ENCODE measurements at places on chromosomes 16 and 17.

DNA sequence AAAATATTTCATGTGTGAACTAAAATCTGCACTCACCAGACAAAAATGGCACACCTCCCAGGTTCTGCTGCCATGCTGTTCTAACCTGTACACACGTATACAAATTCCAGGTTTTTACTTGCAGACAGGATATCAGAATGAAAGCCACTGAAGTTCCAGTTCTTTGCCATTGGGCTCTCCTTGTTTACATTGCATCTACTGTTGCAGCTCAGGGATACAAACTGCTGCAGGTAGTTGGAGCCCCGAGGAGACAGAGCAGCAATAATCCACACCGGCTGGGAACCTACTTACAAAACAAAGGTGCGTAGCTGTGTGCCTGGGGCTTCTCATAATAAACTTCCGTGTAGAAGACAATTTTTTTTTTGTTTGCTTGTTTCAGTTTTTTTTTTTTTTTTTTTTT lies 59.6 kb downstream of the HAPSTR1 start:
- no peak for DNase-seq

DNA sequence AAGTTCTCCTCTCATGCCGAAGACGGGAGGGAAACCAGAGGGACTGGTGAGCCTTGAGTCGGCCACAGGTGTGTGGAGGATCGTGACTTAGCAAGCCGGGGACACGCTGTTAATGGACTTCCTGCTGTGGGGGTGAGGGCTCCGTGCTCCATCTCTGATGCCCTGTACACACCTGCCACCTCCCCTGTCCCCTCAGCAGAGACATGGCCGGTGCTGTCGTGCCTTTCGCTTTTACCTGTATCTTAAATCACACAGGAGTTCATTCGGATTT lies 75.9 kb upstream of the ZNF750 start:
- no peak for DNase-seq

- no peak for DNase-seq
These were observed 32.1 kb upstream of the SBK1 start for GRCh38 chr16:28260193-28260592.

DNA sequence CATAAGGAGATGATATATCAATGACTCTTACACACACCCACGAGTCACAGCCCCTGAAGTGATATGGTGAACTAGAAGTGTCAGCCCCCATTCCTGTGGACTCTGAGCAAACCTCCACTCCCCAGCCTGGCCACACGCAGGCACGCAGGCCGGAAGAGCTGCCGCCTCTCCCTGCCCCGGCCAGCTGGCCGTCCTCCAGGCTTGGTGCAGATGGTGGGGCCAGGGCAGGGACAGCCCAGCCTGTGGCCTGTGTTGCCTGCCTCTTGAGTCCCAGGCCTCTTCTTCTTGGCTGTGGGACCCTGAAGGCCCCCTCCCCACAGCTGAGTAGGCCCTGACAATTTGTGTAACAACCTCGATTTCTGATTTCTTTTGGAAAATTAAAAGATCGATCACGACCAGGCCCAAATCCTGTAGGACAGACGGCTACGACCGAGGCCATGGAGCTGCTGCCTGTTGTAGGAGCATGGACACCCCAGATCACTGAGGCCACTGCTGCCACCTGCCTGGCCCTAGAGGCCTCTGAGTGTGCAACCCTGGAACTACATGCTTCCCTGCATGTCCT lies 10.0 kb upstream of the MPRIP start:
- DNase-seq = no peak

- no peak for DNase-seq
These were observed 186.3 kb upstream of the XYLT1 start for GRCh38 chr16:17657045-17657444.

DNA sequence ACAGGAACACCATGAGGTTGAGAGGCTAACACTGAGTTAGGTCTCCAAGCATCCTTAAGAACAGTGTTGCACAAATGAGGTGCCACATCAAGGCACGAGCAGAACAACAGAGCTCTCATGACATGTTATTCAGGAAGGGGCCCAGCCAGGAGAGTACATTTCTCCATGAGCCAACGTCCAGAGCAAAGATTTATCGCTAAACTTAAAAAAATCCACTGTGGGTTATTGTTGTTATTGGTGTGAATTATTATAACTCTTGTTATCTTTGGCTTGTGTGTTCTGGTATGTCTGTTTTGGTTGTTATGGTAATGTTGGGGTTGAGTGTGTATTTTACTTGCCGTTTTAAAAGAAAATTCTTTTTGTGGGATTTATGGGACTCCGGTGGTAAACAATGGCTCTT lies 68.9 kb upstream of the MSI2 start:
- no peak for DNase-seq

DNA sequence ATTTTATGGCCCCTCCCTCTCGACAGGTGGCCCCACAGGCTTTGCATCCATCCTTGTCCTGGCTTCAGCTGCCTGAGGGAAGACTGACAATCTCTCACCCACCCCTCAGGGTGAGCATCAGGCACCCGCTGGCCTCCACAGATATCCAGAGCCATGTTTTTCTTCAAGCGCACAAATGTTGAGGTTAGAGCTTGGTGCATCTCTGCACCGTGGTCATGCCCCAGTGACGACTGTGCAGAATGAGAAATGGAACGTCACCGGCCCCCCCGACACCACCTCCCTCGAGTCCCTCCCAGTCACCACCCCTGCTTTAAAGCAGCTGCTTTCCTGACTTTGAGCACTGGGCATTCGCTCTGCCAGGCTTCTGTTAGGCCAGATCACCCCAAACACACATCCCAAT lies 19.8 kb upstream of the TIMP2 start:
- DNase-seq = no peak

DNA sequence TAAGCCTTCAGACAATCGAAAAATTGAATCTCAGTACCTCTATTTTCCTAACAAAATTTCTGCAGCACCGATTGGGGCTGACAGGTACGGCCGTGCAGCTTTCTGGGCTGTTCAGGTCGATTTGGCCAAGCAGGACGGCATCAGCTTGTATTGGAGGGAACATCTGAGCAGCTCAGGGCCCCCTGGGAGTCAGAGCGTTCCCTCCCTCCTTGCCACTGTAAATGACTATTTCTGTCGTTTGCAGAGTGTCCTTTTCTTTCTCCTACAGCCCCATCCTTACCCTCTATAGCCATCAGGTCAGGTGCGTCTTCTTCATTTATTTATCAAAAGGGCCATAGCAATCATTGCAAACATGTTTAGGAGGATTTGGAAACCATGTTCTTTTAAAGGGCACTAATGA lies 731.1 kb downstream of the WWOX start:
- DNase-seq = no peak

DNA sequence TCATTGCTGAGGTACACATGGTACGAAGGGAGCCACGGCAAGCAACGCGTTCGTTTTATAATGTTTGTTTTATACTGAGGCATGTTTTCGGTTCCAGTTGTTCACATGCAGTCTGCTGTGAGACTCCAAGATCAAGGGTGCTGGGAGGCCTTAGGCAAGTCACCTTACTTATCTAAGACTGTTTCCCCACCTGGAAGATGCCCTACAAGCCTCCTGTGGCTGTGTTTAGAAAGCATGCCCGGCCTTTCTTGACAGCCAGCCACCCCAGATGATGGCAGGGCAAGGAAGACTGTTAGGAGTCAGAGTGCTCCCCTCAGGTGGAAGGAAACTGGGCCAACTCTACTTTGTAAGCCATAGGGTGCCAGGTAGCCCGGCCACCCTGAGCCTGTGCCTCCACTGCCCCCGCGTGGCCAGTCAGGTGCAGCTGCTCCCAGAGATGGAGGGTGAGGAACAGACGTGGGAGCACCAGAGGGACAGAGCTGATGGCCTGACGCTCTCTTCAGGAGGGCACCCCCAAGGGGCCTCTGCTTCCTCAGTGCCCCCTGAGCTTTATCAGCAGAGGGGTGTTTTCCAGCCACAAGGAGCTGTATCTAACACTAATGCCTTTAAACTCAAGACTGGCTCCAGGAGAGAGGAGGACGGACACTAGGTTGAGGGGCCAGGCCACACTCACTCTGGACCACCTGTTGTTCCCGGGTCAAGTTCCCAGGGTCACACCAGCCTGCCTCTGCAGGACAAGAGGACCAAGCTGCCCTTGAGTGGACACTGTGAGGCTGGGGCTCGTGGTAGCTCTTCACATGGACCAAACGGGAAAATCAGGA lies 5.4 kb downstream of the NAT9 start:
- peak; percentile 81 for DNase-seq

DNA sequence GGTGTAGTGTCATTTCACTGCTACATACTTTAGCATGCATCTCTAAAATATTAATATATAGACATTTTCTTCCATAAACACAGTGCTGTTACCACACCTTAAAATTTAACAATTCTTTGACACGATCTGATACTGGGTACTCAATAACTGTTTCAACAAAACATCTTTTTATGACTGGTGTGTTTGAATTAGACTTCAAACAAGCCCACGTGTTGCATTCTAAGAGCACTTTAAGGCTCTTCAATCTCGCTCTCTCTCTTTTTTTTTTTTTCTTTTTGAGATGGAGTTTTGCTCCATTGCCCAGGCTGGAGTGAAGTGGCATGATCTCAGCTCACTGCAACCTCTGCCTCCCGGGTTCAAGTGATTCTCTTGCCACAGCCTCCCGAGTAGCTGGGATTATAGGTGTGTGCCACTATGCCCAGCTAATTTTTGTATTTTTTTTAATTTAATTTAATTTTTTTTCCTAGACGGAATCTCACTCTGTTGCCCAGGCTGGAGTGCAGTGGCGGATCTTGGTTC lies 15.8 kb upstream of the SLC46A1 start:
- no peak for DNase-seq

DNA sequence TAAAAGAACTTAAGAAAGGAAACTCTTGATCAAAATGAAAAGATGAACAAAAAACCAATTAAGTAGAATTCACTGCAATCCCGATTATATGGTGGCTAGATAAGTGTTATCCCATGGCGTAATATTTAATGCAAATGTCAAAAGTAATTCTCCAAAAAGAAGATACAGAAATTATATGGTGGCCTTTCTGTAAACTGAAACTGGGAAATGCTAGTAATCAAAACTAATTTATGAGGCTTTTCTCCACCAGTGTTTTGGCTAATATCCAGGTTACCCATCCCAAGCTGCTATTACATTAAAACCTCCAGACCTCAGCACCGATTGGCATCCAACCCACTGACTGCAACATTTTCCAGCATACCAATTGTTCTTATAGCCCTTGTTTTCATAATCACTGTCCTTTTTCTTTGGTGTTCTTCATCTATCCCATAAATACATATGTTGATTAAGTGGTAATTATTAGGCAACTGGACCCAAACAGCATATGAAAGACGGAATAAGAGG lies 77.2 kb upstream of the TNRC6A start:
- DNase-seq = no peak

GRCh38 chr17:16973760-16974540 lies 2.0 kb upstream of the TNFRSF13B start:
- DNase-seq = no peak

- peak; percentile 14 for DNase-seq
These were observed 32.6 kb downstream of the PMP22 start for GRCh38 chr17:15232517-15232915.

DNA sequence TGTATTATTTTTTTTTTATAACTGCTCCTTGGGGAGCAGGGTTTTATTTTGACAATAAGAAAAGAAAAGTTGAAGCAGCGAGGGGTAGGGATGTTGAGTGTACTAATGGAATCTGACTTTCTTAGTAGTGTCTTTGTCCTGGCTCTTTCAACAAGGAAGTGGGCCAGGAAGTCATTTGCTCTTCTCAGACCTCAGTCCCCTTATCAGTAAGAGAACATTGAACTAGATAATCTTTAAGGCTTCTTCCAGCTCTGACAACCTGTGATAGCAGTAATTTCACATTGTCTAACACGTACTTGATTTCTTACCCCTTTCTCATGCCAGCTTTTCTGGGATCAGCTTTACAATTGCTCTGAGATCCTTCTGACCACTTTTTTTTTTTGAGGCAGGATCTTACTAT lies 8.3 kb downstream of the LIG3 start:
- no peak for DNase-seq

GRCh38 chr16:31708348-31708747 lies 165.3 kb upstream of the ZNF267 start:
- no peak for DNase-seq

GRCh38 chr16:54892981-54893380 lies 37.7 kb upstream of the IRX5 start:
- DNase-seq = no peak

- DNase-seq = no peak
These were observed 388.5 kb downstream of the SEC14L1 start for GRCh38 chr17:77529328-77529650.

- no peak for DNase-seq
These were observed 287.9 kb downstream of the FTO start for GRCh38 chr16:53991754-53992378.

GRCh38 chr16:29901607-29901945 lies 1.3 kb downstream of the ASPHD1 start:
- no peak for DNase-seq

DNA sequence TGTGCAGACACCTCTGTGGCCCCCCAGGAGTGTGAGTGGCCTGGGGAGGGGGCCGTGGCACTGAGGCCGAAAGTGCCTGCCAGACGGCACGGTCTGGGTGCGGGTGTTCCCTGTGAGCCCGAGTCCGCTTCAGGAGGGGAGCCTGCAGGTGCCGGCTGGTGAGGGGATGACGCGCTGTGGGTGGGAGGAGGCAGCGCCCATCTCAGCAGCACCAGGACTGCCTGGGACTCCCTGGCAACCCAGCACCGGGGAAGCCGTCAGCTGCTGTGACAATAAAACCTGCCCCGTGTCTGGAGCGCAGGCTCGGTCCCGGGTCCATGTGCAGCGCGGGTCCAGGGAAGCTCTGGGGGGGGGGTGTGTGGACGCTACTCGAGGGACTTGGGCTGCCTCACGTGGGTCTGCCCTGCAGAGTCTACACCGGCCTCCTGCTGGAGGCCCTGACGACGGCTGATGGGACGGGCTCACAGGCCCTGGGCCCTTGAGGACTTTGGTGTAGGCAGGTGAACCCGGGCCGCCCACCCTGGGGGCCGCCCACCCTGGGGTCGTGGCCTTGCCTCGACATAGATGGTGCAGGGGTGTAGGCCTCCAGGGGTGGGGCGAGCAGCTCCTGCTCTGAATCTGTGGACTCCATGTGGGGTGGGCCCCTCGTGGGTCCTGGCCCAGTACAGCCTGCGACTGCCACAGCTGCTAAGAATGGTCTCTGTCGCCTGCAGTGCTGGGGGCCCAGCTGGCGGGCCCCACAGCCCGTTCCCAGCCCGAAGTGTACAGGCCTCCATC lies 5.9 kb upstream of the RAB40C start:
- peak; percentile 25 for DNase-seq

- no peak for DNase-seq
These were observed 17.1 kb downstream of the ZNHIT3 start for GRCh38 chr17:36503456-36504155.

DNA sequence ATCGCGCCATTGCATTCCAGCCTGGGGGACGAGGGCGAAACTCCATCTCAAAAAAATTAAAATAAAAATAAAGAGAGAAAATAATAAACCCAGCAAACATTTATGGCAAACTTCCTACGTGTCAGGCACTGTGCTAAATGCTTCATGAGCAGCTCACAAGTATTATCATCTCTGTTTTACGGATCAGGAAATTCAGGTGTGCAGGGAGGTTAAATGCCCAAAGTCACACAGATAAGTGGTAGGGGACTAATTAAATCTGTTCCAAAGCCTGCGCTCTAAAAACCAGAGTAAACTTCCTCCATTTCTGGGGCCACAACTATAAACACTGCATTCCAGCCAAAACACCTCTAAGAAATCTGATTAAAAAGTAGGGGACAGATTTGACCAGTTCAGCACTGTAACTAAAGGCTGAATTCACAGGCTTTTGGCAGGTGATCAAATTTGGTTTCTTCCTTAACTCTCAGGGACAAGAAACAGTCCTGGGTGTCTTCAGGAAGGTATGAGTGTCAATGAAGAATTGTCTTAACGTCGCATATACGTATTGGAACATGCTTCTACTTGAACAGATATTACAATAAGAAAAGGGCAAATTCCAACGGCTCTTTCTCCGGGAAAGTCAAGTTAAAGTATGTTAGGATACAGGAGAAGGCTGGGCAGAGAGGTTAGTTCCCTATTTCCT lies 996 bp downstream of the STRADA start:
- DNase-seq = peak; percentile 46

Data from hematopoietic multipotent progenitor cell treated with erythropoietin and hydrocortisone succinate and interleukin-3 and kit ligand, for 17 days (in vitro differentiated cells).